ENCODE measurements at places on chromosomes 4 and X.

DNA sequence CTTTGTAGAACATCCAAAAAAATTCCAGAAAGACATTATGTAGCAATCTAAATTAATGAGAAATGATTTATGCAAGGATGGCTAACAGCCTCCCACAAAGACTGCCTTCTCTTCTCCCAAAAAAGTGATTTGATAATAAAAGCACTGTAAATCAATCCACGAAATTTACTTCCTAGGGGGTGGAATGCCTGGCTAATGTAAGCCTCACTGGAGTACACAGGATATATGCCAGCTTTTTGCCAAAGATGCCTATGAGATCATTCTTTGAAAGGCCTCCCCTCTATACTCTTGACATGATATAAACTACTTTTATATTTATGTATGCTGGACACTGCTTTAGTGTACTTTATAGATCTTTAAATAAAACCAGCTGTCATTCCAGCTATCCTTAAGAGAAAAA lies 211.1 kb downstream of the ADAMTS3 start:
- no peak for DNase-seq

- DNase-seq = no peak
Observed at GRCh38 chr4:150439451-150439933, 142.5 kb upstream of the MAB21L2 start.

- DNase-seq = no peak
Observed at GRCh38 chr4:110624904-110625494, 2.1 kb upstream of the PITX2 start.

- DNase-seq = no peak
Observed at GRCh38 chr4:94814237-94814636, 56.5 kb downstream of the BMPR1B start.

- no peak for DNase-seq
Observed at GRCh38 chr4:152704788-152705187, 25.0 kb upstream of the TMEM154 start.

DNA sequence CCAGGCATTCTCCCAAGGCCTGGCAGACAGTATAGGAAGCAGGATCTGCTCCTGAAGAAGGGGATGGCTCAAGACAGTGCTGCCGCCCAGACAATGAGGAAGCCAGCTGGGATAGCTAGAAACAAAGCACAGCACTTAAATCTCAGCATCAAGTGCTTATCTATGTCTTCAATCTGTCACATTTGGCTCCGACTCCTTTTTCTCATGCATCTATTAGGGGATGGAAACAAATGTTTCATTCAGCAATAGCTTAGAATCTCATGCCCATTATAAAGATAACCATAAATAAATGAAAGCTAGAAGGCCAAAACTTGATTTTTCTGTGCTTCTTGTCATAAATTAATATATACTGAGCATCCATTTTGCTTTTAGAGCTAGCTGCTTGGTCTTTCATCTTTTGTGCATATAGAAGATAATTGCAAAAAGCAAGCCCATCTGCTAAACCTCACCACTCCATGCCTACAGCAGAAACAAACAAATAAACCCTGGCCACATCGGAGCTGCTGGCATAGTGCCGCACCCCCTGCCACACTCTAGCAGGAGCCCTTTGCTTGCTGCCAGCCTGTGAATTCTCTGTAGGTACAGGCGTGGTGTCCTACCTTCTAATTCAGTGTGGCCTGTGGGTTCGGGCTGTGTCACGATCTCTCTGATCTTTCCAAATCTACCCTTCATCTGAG lies 75.9 kb downstream of the AASDH start:
- no peak for DNase-seq

- no peak for DNase-seq
Observed at GRCh38 chrX:38484607-38485498, 76.5 kb upstream of the TSPAN7 start.

GRCh38 chr4:15500701-15501100 lies 31.0 kb downstream of the CC2D2A start:
- no peak for DNase-seq

- no peak for DNase-seq
Observed at GRCh38 chrX:134936542-134936941, 54.2 kb upstream of the SMIM10 start.

DNA sequence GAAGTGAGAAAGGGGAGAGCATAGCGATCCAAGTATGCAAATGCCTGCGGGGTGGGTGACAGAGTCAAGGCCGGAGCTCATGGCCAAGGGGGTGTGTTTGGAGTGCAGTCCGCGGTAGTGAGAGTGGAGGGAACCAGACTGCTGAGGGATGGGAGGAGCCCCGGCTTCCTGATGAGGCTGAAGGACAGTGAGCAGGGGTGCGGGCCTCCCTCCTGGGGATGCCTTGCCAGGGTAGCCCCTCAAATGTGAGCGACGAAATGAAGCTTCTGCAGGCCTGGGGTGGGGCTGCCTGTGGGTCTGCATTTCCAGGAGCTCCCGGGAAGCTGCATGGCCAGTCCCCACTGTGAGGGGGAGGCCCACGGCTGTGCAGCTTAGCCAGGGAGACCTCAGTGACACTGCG lies 45.0 kb downstream of the PSAPL1 start:
- no peak for DNase-seq

DNA sequence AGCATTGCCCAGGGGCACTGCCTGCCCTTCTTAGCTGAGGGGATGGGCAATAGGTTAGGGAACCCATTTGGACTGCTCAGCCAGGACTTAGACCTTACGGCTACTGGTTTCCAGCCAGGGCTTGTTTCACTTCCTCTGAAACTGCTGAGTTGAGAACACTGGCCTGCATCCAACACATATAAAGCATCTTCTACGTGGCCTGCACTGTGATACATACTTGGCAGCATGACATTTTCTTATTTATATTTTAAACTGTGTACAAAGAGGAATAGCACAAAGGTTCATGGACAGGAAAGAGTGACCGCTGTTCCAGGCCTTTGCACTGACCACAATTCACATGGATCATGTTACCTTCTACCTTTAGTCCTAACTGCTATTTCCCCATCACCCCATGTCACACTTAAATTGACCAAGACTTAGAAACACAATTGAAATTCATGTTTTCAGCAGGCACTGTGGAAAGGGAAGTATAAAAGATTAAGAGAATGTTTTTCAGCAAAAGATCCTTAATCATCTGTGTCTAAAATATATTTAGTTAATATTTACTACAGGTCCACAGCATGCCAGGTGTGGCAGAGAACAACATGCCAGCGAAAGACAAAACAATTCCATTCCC lies 43.7 kb downstream of the NLGN4X start:
- no peak for DNase-seq

Data from HT-29 (cell line).